Fibroblast of villous mesenchyme (primary cell): ENCODE measurements at places on chromosomes 2 and 18. TPM values are rescaled to one million over a fixed set of nuclear protein-coding genes. Genes with fewer than 3 reads are reported as not detected.

Gene C2orf80
- total RNA-seq: not detected in 2 replicates

Gene ANKRD23
- total RNA-seq: 1.3 TPM in 2 replicates

Gene NXPH2
- total RNA-seq: under 0.01 TPM in 1 of 2 replicates, not detected in the other

Gene ERICH2
- total RNA-seq: not detected in 2 replicates

Gene CAPN14
- under 0.01 TPM in 2 replicates for total RNA-seq

Gene MARCO
- not detected in 2 replicates for total RNA-seq

Gene BIRC6
- 178 and 211 TPM in 2 replicates for total RNA-seq

Gene IGFBP5
- 644 and 754 TPM in 2 replicates for total RNA-seq

Gene PLEKHH2
- 3.9 and 7.3 TPM in 2 replicates for total RNA-seq

Gene CDK5R2
- not detected in 2 replicates for total RNA-seq

Gene KIAA2012
- total RNA-seq: under 0.01 TPM in 2 replicates

Gene RIOK3
- 63.5 and 71.2 TPM in 2 replicates for total RNA-seq

Gene SCG2
- total RNA-seq: 0.86 and 0.97 TPM in 2 replicates

Gene GRB14
- not detected in 2 replicates for total RNA-seq

Gene RUFY4
- not detected in 2 replicates for total RNA-seq

Gene CELF4
- not detected in 2 replicates for total RNA-seq

Gene GALR1
- not detected in 2 replicates for total RNA-seq

Gene CAVIN2
- 8.4 and 21.6 TPM in 2 replicates for total RNA-seq

Gene ANKRD30BL
- not detected in 2 replicates for total RNA-seq

Gene REG3G
- not detected in 2 replicates for total RNA-seq

Gene DIPK1C
- not detected in 2 replicates for total RNA-seq

Gene TUBA3D
- not detected in 2 replicates for total RNA-seq

Gene BOLL
- not detected in 2 replicates for total RNA-seq

Gene CYP27A1
- 4.7 and 16.1 TPM in 2 replicates for total RNA-seq

Gene MDH1B
- total RNA-seq: 0.64 and 1.3 TPM in 2 replicates

Gene LYG2
- not detected in 2 replicates for total RNA-seq

Gene AMER3
- not detected in 2 replicates for total RNA-seq
